ENCODE measurements at places on chromosomes 1 and 21. TPM values are rescaled to one million over a fixed set of nuclear protein-coding genes. Genes with fewer than 3 reads are reported as not detected.

Gene RCSD1
- 14.8 TPM for total RNA-seq

Gene SPRR5
- total RNA-seq: not detected

Gene WASF2
- total RNA-seq: 156 TPM

Gene DENND2C
- 2.3 TPM for total RNA-seq

Gene TMPRSS15
- total RNA-seq: not detected

Gene NTRK1
- total RNA-seq: 1.2 TPM

Gene BRDT
- total RNA-seq: not detected

Gene RHD
- not detected for total RNA-seq

Gene IL20
- not detected for total RNA-seq

Gene ADCY10
- total RNA-seq: 0.29 TPM

DNA sequence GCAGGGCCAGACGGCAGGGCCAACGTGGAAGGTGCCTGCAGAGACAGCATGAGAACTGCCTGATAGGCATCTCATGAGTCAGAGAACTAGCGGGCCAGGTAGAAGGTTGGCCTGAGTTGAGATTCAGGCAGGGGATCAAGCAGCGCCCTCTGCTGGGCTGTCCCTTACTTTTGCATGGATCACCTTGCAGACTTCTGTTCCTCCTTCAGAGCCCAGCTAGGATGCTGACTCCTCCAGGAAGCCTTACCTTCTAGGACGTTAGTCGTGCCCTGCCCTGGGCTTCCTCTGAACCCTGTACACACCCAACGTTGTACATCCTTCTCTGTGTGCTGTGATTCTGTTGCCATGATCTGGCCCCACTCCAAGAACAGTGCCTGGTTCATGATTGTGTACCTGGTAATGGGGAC is 231.3 kb upstream of the VAMP3 start:
- H3K27me3 ChIP-seq: no peaks in the 10 kb centered on the region
- DNase-seq: peak; percentile 82
- no peak overlapping the region for H3K27ac ChIP-seq
- H3K36me3 ChIP-seq: no peaks in the 10 kb centered on the region
- no peak overlapping the region for H3K4me3 ChIP-seq

DNA sequence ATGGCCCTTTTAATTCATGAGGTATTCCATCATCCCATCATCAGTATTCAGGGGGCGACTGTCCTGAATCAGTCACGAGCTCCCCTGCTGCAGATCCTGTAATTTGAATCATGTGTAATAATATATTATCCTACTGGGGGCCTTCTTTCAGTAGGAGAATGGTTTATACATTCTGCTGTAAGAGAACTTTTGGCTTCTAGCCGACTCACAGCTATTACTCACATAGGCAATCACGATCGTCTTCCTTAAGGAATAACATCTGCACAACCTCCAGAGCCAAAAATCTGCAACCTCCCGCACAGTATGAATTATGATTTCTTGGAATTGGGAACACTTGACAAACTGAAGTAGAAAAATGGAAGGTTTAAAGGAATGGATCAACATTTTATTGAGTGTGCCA is 343.0 kb downstream of the USP25 start:
- no peak overlapping the region for H3K27ac ChIP-seq
- no peaks in the 10 kb centered on the region for H3K36me3 ChIP-seq
- no peaks in the 10 kb centered on the region for H3K4me1 ChIP-seq
- DNase-seq: no peak
- no peaks in the 10 kb centered on the region for H3K27me3 ChIP-seq

DNA sequence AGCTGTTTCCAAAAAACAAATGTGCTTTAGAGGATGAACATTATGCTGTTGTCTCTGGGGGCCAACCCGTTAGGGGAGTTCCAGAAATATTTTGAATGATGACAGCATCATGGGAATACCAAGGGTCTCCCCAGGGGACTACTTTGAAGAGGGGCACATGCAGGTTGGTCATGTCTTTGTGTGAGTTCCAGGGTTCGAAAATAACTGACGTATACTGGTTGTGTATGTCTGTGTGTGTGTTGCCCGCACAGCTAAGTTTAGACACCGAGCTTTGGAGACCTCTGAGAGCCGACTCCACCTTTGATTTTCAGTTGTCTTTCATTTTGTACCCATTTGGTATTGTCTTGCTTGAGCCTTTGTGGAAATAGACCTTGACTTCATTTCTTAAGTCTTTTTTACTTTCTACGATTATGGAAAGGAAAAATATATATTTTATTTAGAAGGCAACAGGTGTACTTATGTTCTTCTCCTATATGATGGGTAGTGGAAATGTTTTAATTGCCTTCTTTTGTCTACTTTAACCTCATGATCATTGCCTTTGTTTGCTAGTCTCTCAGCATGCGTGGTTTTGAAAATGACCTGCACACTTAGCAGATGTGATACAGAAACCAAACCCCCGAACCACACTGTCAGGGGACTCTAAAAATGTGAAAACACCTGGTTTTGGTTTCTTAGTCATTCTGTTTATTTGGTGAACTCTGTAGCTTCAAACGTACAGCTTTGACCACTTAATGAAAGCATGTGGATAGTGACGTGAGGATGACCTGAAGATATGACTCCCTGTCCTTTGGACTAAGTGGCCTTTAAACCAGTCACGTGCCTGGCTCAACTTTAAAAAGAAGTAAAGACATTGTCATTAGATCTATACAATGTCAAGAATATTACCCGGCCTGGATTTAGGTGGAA is 56.5 kb downstream of the GALNT2 start:
- H3K27me3 ChIP-seq: no peaks in the 10 kb centered on the region
- DNase-seq: no peak
- H3K4me3 ChIP-seq: no peak overlapping the region
- no peaks in the 10 kb centered on the region for H3K36me3 ChIP-seq

- no peaks in the 10 kb centered on the region for H3K4me1 ChIP-seq
- no peaks in the 10 kb centered on the region for H3K36me3 ChIP-seq
- DNase-seq: no peak
- peaks cover 3% of the 10 kb centered on the region for H3K27me3 ChIP-seq
- H3K4me3 ChIP-seq: no peak overlapping the region
Measured at GRCh38 chr1:182478238-182478637, 28.3 kb downstream of the RGSL1 start.

- no peak for DNase-seq
- H3K4me3 ChIP-seq: no peak overlapping the region
- H3K4me1 ChIP-seq: no peaks in the 10 kb centered on the region
- H3K27ac ChIP-seq: no peak overlapping the region
Measured at GRCh38 chr1:63674865-63675419, 81.7 kb downstream of the PGM1 start.

GRCh38 chr1:201876148-201876818 is 12.4 kb upstream of the SHISA4 start:
- peaks cover 4% of the 10 kb centered on the region for H3K4me1 ChIP-seq
- H3K27ac ChIP-seq: no peak overlapping the region
- H3K36me3 ChIP-seq: peaks cover 51% of the 10 kb centered on the region
- no peaks in the 10 kb centered on the region for H3K27me3 ChIP-seq

DNA sequence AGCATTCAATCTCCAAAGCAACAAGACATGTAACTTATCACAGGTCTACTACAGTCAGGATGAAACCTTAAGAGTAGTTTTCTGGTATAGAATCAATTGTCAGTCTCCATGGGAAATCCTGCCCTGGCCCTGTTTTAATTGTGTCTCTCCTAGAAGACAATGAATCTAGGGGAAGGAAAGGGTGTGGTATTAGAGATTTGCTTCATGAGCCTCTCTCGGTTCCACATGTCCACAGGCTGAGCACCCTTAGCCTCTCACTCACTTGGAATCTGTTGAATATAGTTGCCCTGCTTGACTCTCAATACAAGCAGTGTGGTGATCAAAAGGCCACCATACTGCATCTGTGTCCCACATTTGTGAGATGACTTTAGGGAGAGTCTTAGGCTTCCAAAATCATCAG is 17.7 kb downstream of the SPATA46 start:
- H3K4me3 ChIP-seq: no peak overlapping the region
- H3K27ac ChIP-seq: no peak overlapping the region
- no peaks in the 10 kb centered on the region for H3K27me3 ChIP-seq

DNA sequence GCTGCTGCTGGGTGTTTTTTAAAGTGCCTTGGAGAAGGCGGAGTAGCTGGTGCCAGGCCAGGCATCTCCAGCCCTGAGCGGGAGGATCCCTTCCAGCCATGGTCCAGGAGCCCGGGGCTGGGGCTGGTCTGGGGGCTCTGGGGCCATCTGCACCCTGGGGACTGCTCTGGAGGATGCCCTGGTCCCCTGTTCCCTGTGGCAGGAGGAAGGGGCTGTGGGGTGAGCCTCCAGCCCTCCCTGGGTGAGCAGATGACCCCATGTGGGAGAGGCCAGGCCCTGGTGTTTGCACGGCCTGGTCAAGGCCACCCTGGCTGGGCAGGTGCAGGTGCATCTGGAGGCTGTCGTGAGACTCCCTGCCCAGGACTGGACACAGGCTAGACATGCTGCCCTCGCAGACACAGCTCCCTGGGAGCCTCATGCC is 56.7 kb downstream of the SLX9 start:
- H3K27me3 ChIP-seq: no peaks in the 10 kb centered on the region
- no peak overlapping the region for H3K27ac ChIP-seq
- no peak for DNase-seq
- H3K36me3 ChIP-seq: no peaks in the 10 kb centered on the region
- no peaks in the 10 kb centered on the region for H3K4me1 ChIP-seq

DNA sequence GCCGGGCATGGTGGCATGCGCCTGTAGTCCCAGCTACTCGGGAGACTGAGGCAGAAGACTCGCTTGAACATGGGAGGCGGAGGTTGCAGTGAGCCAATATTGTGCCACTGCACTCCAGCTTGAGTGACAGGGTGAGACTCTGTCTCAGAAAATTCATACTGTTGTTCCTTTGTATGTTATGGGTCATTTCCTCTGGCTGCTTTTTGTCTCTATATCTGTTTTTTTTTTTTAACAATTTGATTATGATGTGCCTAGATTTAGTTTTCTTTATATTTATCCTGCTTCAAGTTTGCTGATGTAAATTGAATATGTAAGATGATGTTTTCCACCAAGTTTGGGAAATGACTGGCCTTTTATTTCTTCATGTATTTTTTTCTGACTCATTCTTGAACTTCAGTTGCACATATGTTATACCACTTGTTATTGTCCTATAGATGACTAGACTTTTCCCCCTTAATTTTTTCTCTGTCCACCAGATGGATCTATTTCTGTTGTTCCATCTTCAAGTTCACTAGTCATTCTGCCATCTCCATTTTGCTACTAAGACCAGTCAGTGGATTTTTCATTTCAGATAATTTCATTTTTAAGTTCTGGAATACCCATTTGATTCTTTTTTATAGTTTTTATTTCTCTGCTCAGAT is 173.5 kb downstream of the GALNT2 start:
- peaks cover 31% of the 10 kb centered on the region for H3K36me3 ChIP-seq
- H3K4me3 ChIP-seq: no peak overlapping the region
- no peak overlapping the region for H3K27ac ChIP-seq
- H3K27me3 ChIP-seq: no peaks in the 10 kb centered on the region

DNA sequence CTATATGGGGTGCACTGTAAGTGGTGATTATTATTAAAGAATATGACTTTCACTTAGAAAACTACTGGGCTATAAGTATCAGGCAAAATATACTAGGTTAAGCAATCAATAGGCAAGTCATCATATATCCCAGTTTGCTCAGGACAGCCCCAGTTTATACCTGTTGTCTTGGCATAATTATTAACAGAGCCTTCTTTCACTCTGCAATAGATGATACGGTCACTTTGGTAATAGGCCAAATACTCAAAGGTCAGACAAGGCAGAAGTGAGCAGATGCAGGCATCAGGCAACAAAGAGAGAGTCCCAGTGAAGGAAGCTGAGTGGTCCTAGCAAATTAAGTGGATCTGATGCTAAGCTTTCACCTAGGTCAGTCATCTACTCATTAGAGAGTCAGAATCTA is 599.9 kb downstream of the LMO4 start:
- no peaks in the 10 kb centered on the region for H3K4me1 ChIP-seq
- H3K27me3 ChIP-seq: no peaks in the 10 kb centered on the region
- DNase-seq: no peak
- H3K27ac ChIP-seq: no peak overlapping the region
- no peak overlapping the region for H3K4me3 ChIP-seq

- H3K27ac ChIP-seq: no peak overlapping the region
- no peak for DNase-seq
- H3K4me3 ChIP-seq: no peak overlapping the region
- H3K27me3 ChIP-seq: no peaks in the 10 kb centered on the region
Measured at GRCh38 chr1:117890452-117890851, 39.0 kb downstream of the GDAP2 start.

DNA sequence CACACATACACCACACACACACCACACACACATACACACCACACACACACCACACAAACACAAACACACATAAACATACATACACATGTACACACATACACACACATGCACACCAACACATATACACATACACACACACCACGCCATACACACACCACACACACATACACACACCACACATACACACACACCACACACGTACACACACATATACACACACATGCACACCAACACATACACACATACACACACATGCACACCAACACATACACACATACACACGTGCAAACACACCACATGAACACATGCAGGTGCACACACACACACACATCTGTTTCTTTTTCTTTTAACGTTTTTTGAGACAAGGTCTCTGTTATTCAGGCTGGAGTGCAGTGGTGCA is 41.0 kb upstream of the SLC45A1 start:
- no peaks in the 10 kb centered on the region for H3K36me3 ChIP-seq
- H3K27ac ChIP-seq: no peak overlapping the region
- H3K27me3 ChIP-seq: no peaks in the 10 kb centered on the region
- no peak for DNase-seq

DNA sequence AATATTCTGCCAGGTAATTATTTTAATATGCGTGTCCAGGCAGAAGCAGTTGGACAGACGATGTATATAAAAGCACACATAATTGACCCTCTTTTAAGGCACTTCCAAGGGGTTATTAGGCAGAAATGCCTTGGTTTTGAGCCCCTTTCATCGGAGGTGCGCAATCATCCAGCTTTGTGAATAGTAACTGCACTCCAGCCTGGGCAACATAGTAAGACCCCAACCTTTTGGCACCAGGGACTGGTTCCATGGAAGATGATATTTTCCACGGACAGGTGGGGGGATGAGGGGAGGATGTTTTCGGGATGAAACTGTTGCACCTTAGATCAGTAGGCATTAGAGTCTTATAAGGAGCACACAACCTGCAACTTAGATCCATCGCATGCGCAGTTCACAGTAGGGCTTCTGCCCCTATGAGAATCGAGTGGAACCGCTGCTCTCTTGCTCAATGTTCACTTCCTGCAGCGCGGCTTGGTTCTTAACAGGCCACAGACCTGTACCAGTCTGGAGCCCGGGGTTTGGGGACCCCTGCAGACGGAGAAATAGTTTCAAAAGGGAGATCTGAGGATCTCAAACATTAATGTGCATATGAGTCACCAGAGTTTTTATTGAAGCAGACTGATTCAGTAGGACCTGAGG is 1.8 kb upstream of the MCOLN2 start:
- DNase-seq: no peak
- H3K27ac ChIP-seq: no peak overlapping the region
- peak overlapping the region; percentile 65 for H3K4me3 ChIP-seq
- H3K27me3 ChIP-seq: peaks cover 27% of the 10 kb centered on the region

Measured in upper lobe of right lung (tissue), 1 donor.